ENCODE measurements at places on chromosomes 13 and 19.

- DNase-seq: no peak
Observed at GRCh38 chr13:59458908-59459579, 704.7 kb downstream of the DIAPH3 start.

- DNase-seq: no peak
Observed at GRCh38 chr19:10854350-10855089, 6.3 kb downstream of the C19orf38 start.

DNA sequence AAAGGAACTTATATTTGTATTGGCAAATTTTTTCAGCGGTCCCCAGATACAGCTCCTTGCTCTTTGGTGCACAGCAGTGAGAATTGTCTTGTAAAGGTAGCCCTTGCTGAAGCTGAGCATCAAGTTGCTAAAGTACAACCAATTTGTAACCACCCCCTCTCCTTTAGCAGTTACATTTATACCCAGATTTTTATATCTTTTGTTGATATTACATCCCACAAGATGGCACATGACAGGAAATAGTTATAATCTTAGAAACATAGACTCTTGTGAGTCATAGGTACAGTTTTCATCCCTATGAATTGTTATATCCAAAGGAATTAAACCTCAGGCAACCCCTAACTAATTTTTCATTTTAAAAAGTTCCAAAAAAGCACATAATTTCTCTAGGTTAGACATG, 523.0 kb upstream of the SLITRK1 start:
- DNase-seq: no peak

GRCh38 chr13:83201506-83201905, 680.8 kb downstream of the SLITRK1 start:
- DNase-seq: no peak

DNA sequence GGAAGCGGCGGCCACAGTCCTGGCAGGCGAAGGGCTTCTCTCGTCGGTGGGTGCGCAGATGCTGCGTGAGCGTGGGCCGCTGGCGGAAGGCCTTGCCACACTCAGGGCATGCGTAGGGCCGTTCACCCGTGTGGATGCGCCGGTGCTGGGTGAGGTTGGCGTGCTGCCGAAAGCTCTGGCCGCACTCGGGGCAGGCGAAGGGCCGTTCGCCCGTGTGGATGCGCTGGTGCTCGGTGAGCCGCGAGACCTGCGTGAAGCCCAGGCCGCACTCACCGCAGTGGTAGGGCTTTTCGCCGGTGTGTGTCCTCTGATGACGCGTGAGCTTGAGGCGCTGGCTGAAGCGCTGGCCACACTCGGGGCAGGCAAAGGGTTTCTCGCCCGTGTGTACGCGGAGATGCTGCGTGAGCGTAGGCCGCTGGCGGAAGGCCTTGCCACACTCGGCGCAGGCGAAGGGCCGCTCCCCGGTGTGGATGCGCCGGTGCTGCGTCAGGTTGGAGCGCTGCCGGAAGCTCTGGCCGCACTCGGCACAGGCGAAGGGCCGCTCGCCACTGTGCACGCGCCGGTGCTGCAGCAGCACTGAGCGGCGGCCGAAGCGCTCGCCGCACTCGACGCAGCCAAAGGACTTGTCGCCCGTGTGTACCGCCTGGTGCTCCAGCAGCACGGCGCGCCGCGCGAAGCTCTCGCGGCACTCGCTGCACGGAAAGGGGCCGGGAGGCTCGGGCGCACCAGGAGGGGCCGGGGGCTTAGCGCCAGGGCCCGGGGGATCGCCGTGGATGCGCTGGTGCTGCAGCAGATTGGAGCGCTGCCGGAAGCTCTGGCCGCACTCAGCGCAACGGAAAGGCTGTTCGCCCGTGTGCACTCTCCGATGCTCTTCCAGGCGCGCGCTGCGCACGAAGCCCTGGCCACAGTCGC, 4.0 kb upstream of the UBE2M start:
- DNase-seq: no peak

Data from HEK293T (cell line).